ENCODE measurements at places on chromosomes 2 and 18.

DNA sequence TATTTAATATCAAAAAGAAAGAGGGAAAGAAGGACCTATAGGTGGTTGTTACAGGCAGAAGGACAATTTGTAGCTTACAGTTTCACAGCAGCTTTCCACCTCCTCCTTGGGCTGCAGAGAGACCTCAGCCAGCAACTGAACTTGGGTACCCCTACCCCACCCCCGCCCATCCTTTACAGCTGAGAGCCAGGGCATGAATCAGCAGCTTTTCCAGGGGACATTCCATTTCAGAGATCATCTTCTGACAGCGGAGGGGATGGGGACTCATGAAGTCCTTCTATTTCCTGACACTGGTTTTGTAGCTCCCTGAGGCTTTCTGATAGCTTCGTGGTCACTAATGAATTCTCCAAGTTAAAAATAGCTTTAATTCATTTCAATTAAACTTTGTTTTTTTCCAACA, 96.4 kb downstream of the ITGB1BP1 start:
- peaks cover 7% of the 10 kb centered on the region for H3K4me1 ChIP-seq
- H3K4me3 ChIP-seq = no peak overlapping the region
- H3K27ac ChIP-seq = no peak overlapping the region
- H3K27me3 ChIP-seq = no peaks in the 10 kb centered on the region
- H3K36me3 ChIP-seq = no peaks in the 10 kb centered on the region

- no peak overlapping the region for H3K27ac ChIP-seq
- no peaks in the 10 kb centered on the region for H3K4me1 ChIP-seq
- no peaks in the 10 kb centered on the region for H3K36me3 ChIP-seq
These were observed 313.6 kb upstream of the MC4R start for GRCh38 chr18:60686142-60686541.

- peaks cover 6% of the 10 kb centered on the region for H3K27me3 ChIP-seq
- no peak for DNase-seq
These were observed 157.8 kb upstream of the HDAC4 start for GRCh38 chr2:239558661-239559060.

- no peak for DNase-seq
- no peaks in the 10 kb centered on the region for H3K27me3 ChIP-seq
- H3K4me3 ChIP-seq = no peak overlapping the region
- H3K36me3 ChIP-seq = no peaks in the 10 kb centered on the region
- H3K27ac ChIP-seq = no peak overlapping the region
These were observed 300.8 kb downstream of the BCL11A start for GRCh38 chr2:60252581-60253150.

DNA sequence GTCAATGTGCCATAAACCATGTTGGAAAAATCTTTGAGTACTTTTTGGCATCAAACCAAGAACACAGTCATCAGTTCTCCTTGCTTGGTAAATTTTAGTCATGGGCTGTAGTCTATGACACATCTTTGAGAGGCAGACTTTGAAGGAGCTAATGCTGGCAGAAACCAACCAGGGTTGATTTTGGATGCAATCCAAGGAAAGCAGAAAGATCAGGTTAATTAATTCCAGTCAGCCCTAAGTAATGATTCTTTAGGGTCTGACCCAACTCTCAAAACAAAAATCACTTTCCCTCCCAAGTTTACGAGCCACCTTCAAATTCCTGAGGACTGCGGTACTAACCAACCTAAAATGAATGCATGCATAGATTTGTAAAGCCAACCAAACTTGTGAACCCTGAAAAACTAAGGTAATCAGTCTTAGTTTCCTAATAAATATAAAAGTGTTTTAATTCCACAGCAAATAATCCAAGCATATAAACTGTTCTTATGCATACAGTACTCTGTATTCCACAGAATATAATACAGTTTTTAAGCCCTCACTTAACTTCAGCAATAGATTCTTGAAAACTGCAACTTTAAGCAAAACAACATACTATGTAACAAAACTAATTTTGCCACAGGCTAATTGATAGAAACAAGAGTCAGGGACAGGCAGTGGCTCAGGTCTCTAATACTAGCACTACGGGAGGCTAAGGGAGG, 22.0 kb downstream of the AP1S3 start:
- H3K4me1 ChIP-seq = peaks cover 12% of the 10 kb centered on the region
- no peak overlapping the region for H3K4me3 ChIP-seq
- DNase-seq = no peak
- no peaks in the 10 kb centered on the region for H3K36me3 ChIP-seq
- H3K27ac ChIP-seq = peak overlapping the region; percentile 10

DNA sequence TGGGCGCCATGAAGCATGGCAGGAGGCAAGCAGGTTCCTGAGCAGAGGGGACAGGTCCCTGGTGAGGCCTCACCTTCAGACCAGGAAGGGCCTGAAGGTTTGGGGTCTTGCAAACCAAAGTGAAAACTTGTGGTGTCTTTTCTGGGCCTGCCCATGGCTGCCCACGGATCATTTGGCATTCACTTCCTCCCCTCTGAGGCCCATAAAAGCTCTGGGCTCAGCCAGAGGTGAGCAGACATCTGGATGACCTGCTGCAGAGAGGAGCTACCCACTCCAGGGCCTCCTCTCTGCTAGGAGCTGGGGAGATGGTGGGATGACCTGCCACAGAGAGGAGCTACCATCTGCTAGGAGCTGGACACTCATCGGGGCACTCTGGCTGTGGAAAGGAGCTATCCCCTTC, 112.9 kb upstream of the TMEM18 start:
- H3K27me3 ChIP-seq = peaks cover 2% of the 10 kb centered on the region
- H3K4me1 ChIP-seq = no peaks in the 10 kb centered on the region
- no peaks in the 10 kb centered on the region for H3K36me3 ChIP-seq
- H3K27ac ChIP-seq = no peak overlapping the region
- DNase-seq = no peak

DNA sequence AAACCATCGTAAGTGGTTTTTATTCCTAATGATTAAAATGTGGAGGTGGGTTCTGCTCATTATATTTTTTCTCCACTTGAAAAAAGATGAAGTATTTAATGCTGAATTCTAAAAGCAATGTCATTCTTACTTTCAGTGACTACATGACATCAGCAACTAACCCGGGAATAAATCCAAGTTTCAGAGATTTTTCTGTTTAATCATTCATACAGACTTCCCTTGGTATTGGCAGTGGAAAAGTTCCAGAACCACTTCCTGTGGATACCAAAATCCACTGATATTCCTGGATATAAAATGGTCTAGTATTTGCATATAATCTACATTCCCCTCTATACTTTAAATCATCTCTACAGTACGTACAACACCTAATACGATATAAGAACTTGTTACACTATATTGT, 128.6 kb downstream of the ZNF532 start:
- H3K36me3 ChIP-seq = peaks cover 3% of the 10 kb centered on the region
- no peak for DNase-seq
- H3K27ac ChIP-seq = no peak overlapping the region
- H3K27me3 ChIP-seq = peaks cover 20% of the 10 kb centered on the region
- H3K4me1 ChIP-seq = peaks cover 23% of the 10 kb centered on the region

DNA sequence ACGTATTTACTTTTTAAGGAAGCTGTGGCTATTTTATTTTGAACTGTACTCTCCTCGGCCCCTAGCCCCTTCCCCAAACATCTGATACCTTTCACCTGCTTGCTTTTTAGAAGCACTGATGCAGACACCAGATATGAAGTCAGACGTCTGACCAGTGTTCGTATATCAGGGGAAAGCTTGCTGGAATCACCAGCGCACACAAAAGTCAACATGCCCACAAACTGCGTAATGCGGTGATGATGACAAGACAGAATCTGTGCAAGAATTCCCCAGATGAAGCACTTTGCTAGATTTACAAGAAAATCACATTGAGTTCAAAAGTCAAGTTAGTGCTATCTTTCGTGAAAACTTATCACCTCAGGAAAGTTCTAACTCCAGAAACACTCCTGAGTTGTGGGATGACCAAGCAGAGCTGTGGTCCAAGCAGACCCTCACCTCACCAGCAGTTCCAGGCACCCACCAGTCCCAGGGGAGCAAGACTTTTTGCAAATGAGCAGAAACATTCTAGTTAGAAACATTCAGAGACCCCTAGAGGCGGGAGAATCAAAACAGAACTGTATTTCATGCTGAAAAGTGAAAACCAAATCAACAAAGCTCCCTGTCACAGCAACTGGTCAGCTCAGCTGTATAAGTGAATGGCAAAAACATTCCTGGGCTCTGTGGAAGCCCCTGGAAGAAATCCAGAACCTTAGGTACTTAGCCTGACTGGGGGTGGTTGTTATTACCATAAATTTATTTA, 55.7 kb downstream of the INO80C start:
- peaks cover 3% of the 10 kb centered on the region for H3K4me1 ChIP-seq
- no peak overlapping the region for H3K4me3 ChIP-seq
- no peak overlapping the region for H3K27ac ChIP-seq
- no peak for DNase-seq
- H3K27me3 ChIP-seq = peaks cover 2% of the 10 kb centered on the region

DNA sequence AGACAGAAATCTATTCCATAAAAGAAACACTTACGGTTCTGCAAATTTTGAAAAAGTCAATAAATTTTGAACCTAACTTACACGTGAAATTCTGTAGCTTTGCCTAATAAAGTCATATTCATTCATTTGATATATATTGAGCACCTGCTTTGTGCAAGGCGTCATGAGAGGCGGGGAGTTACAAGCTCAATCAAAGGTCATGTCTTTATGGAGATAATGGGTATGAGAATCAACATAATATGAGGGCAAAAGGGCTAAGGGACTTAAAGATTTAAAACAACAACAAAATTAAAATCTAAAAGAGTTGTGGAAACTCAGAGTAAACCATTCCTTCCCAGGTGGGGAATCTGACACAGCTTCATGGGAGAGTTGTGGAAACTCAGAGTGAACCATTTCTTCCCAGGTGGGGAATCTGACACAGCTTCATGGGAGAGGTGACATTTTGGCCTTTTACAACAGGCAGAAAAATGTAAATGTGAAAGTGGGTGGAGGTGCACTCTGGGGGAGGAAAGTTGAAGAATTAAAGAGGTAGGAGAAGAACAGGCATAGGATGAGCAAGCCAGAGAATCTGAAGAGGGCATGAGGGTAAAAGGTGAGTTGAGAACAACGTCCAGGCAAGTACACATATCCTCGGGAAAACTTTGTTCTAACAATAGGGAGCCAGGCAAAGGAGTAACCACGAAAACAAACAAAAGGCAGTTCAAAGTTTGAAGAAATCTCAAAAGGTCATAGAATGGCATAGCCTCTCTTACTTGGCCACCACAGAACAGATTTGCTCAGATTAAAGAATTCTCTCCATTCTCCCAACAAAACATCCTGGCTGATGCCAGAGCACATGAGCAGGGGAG, 49.5 kb upstream of the CD226 start:
- no peak overlapping the region for H3K4me3 ChIP-seq
- H3K36me3 ChIP-seq = peaks cover 66% of the 10 kb centered on the region
- no peak for DNase-seq
- no peaks in the 10 kb centered on the region for H3K27me3 ChIP-seq
- peak overlapping the region; percentile 2 for H3K27ac ChIP-seq
- peaks cover 30% of the 10 kb centered on the region for H3K4me1 ChIP-seq

DNA sequence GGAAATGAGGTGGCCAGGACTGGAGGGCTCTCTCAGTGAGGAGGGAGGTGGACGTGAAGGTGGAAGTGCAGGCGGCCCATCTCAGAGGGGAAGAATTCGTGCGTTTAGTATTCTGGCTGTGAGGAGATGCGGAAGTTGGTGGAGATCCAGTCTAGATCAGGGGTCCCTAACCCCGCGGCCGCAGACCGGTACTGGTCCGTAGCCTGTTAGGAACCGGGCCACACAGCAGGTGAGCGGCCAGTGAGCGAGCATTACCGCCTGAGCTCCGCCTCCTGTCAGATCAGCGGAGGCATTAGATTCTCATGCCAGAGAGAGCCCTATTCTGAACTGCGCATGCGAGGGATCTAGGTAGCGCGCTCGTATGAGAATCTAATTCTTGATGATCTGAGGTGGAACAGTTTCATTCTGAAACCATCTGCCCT, 1.6 kb upstream of the FHOD3 start:
- no peak overlapping the region for H3K4me3 ChIP-seq
- no peak for DNase-seq
- H3K4me1 ChIP-seq = no peaks in the 10 kb centered on the region
- peaks cover 25% of the 10 kb centered on the region for H3K27me3 ChIP-seq
